NCI-H2171 treated with DMSO at 0.1 percent for 48 hours (cell line): ENCODE measurements at places on chromosomes 3 and 15.

- DNase-seq = peak; percentile 61
These were observed 11.5 kb downstream of the CCDC80 start for GRCh38 chr3:112629425-112629824.

GRCh38 chr3:16515885-16516420 is 2.5 kb upstream of the RFTN1 start:
- no peak for DNase-seq

GRCh38 chr3:126124896-126125295 is 41.0 kb upstream of the SLC41A3 start:
- no peak for DNase-seq

DNA sequence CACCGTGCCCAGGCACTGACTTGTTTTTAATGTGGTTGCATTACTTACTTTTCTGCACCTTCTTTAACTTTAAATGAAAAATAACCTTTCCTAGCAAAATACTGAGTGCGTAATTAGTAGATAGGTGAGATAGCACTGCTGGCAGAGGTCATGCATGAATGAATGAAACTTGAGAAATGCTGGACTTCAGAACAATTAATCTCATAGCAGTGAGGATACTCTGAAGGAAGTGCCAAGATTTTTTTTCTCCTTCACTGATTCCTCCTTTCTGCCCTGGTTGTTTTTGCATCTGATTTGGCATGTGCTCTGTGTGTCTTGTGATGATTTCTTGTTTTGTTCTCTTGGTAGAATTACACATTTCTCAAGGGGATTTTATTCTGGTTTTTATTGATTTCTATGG is 378.9 kb downstream of the PTPRG start:
- DNase-seq = no peak
